ENCODE measurements at places on chromosomes 5 and 9. TPM values are rescaled to one million over a fixed set of nuclear protein-coding genes. Genes with fewer than 3 reads are reported as not detected.

DNA sequence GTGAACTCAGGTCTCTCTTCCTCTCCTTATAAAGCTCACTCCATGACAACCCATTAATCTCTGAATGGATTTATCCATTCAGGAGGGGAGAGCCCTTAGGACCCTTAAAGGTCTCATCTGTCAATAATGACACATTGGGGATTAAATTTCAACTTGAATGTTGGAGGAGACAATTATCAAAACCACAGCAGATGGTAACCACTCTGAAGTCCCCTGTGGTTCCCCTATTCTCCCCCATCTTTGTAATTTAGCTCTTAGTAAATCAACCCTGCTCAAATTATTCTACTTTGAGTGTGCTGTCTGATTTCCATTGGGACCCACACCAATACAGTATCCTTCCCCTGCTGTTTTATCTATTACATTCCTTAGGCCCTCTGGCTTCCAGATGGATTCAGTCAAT, 72.0 kb upstream of the RAI14 start:
- no peak for DNase-seq

DNA sequence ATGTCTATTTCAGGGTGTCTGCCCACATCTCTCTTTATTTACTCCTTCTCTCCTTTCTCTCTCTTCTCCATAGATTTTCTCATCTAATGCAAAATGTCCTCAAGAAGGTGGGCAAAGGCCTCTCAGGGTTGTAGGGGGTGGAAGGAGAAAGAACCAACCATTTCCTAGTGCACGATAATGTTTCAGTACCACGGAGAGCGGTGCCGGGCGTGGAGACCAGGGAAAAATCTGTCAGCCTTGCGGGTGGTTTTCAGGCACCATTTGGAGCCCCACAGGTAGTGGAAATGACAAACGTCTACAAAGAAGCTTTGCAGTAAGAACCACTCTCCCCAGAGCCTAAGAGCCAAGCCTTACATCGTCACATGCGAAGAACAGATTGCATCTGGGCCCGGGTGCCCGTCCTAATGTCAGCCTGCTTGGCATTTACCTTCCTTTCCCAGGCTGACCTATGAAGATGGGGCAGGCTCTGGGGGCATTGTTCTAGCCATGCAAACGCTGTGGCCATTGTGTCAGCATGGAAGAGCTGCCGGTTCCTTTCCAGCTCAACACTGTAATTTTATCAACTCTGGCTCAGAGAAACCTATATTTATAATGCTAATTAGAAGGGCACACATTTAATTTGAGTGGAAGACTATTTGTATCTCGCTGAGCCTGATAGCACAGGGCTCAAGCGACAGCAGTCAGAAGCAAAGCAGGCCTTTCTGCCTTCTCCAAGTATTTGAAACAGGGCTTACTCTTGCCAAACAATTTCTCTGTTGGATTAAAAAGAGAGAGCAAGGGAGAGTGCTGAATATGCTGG, 430.1 kb upstream of the WWC1 start:
- peak; percentile 2 for DNase-seq

DNA sequence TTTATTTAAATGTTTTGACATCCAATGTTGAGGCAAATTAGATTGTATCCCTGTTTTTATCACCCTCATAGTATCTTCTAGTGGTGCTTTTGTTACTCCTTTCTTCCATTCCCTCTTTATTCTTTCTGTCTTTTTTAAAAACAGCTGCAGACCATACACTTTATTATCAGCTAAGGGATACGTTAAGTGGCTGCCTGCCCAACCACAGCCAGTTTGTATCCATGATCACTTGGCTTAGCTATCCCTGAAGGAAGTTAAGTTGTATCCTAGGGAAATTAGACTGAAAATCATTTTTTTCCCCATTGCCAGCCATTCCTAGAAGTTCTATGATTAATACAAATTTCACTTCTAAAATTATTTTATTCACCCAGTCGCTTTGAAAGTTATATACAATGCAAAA, 1032.7 kb downstream of the NR2F1-AS1 start:
- DNase-seq: no peak

GRCh38 chr9:98040212-98040611, 16.3 kb upstream of the NANS start:
- peak; percentile 28 for DNase-seq

Gene DNAH5
- total RNA-seq: not detected

DNA sequence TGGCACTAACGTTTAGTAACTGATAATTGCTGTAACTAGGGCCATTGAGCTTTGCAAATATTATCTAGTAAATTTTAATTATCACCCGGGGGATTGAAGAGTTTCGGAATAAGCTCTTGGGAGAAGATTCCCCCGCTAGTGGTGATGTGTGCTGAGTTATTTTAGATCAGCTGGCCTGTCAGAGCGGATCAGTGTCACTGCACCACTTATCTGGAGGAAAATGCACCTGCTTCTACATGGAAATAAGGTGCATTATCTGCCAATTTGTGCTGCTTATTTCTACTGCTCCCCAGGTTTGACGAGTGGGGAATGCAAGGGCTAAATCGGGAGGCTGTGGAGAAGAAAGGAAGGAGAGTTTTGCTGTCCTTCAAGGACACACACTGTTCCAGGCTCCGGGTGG, 518.6 kb downstream of the TLE4 start:
- DNase-seq: no peak

DNA sequence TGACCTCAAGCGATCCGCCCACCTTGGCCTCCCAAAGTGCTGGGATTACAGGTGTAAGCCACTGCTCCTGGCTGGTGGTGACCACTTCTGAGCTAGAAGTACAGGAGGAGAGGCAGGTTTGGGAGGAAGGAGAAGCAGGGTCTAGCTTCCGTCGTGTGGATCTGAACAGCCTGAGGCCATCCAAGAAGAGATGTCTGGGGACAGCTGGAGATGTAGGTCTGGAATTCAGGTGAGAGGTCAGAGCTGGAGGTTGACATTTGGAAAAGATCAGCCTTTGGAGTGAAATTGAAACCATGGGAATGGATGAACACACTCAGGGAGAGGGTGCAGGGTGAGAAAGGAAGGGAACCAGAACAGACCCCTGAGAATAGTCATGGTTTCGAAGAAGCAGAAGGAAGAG, 33.2 kb upstream of the GGTA1 start:
- no peak for DNase-seq

Gene OR1J2
- total RNA-seq: not detected

DNA sequence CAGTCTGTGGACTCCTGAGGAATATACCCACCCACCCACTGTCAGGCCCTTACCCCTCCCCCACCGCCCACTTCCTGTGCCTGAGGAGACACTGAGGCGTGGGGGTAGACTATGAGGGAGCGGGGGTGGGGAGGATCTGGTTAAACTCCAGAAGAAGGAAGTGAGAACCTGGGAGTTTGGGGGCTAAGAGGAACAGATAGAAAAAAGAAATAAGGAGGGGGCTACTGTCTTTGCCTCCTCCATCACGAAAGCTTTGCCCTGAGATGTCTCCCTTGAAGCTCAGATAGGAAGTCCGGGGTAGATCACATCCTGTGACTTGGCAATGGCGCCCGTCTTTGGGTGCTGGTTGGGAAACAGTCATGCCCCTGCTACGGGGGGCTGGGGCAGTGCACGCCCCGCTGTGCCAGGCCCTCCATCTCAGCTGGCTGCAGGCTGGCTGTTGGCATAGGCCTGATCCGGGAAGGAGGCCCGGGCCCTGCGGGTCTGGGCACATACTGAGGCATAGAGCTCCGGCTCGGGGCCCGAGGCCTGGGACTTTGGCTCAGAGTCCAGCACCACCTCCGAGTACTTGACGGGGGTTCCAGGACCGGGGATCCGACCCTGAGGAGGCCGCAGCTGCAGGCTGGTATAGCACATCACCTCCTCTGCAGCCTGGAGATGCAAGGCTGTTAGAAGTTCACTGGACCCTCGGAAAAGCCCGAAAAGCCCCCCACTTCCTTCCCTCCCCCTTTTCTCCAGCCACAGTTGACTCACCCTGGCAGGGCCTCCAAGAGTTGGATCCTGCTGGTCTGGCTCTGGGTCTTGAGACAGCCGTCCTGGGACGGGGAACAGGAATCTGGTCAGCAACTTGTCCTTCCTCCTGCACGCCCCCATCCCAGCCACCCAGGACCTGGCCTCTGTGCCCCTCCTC, 1.0 kb downstream of the SIT1 start:
- DNase-seq: peak; percentile 67

- no peak for DNase-seq
These were observed 21.4 kb downstream of the UGCG start for GRCh38 chr9:111917980-111918379.

DNA sequence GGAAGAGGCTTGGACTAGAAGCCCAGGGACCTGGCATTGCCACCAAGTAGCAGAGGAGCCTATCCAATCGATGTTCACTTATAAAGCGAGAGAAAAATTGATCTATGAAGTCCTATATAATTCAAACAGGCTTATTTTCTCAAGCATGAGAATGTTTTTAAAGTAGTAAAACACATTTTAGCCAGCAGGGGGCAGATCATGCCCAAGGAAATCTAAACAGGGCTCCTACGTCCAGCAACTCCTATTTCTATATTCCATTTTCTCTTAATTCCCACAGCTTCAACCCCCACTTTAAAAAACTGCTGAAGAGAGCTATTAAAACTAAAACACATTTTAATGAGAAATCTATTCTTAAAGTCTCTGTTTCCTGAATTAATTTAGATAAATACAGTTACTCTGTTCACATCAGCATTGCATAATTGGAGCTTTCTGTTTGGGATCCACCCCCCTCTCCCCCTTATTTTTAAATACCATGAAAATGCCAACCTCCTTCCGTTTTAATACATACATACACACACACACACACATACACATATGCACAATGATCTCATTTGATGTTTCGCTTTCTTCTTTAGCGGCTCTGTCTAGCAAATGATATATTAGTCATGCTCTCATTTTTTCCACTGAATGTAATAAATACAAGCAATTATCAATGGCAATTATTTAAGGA, 144.9 kb downstream of the MYO10 start:
- DNase-seq: peak; percentile 37

GRCh38 chr5:178281331-178281730, 48.7 kb upstream of the PHYKPL start:
- no peak for DNase-seq

GRCh38 chr5:44675296-44675695, 133.5 kb upstream of the MRPS30 start:
- no peak for DNase-seq
